Cardiac ventricle fibroblast (primary cell): ENCODE measurements at places on chromosomes 16 and 17. TPM values are rescaled to one million over a fixed set of nuclear protein-coding genes. Genes with fewer than 3 reads are reported as not detected.

Gene SLC5A10
- total RNA-seq = not detected in 2 replicates

Gene PGS1
- 15.8 and 23.6 TPM in 2 replicates for total RNA-seq

Gene PITPNM3
- 0.62 and 1.2 TPM in 2 replicates for total RNA-seq

Gene SEPTIN1
- total RNA-seq = 0.50 TPM in 1 of 2 replicates, not detected in the other

Gene RAB34
- 203 and 253 TPM in 2 replicates for total RNA-seq

Gene EFCAB13
- 0.39 and 0.62 TPM in 2 replicates for total RNA-seq

Gene CORO6
- 6.5 and 7.6 TPM in 2 replicates for total RNA-seq

Gene CD300LD
- not detected in 2 replicates for total RNA-seq

Gene C16orf92
- total RNA-seq = not detected in 2 replicates

Gene SLC5A2
- total RNA-seq = not detected in 2 replicates

Gene CNTNAP4
- 0.05 TPM in 1 of 2 replicates, not detected in the other for total RNA-seq

Gene KREMEN2
- total RNA-seq = not detected in 2 replicates

Gene ZNF385C
- not detected in 2 replicates for total RNA-seq

Gene TOP2A
- 10.6 and 19.0 TPM in 2 replicates for total RNA-seq

Gene CACNG1
- not detected in 2 replicates for total RNA-seq

Gene ZPBP2
- total RNA-seq = not detected in 2 replicates

Gene TBC1D3I
- total RNA-seq = not detected in 2 replicates

Gene PIK3R5
- not detected in 2 replicates for total RNA-seq

Gene RMI2
- 1.4 and 1.7 TPM in 2 replicates for total RNA-seq

Gene CPHXL2
- not detected in 2 replicates for total RNA-seq

Gene KRTAP2-3
- not detected in 2 replicates for total RNA-seq

Gene EVPLL
- total RNA-seq = not detected in 2 replicates

Gene PDILT
- 0.19 and 1.1 TPM in 2 replicates for total RNA-seq
